ENCODE measurements at places on chromosomes 11 and 22.

DNA sequence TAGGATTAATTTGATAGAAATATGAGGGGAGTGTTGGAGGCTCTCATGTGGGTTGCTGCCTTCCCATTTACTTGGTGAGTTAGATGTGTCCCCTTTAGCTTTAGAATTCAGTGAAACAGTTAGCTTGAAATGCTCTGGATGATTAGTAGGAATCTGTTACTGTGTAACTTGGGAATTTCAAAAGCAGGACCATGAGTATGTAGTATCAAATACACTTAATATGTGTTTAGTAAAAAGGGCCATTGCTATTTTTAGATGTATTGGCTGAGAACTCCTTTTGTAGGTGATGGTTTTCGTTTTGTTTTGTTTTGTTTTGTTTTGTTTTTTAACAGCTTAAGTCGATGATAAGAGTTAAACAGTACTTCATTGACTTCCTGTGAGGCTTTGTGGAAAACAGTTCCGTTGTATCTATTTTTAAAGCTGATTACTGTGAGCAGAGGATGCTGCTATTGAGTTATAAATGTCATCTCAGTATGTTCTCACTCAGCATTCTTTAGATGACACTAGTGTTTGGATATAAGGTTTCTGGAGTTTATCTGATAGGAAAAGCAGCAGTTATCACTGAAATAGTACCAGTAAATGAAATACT, 53.5 kb downstream of the MCAM start:
- no peak for DNase-seq

DNA sequence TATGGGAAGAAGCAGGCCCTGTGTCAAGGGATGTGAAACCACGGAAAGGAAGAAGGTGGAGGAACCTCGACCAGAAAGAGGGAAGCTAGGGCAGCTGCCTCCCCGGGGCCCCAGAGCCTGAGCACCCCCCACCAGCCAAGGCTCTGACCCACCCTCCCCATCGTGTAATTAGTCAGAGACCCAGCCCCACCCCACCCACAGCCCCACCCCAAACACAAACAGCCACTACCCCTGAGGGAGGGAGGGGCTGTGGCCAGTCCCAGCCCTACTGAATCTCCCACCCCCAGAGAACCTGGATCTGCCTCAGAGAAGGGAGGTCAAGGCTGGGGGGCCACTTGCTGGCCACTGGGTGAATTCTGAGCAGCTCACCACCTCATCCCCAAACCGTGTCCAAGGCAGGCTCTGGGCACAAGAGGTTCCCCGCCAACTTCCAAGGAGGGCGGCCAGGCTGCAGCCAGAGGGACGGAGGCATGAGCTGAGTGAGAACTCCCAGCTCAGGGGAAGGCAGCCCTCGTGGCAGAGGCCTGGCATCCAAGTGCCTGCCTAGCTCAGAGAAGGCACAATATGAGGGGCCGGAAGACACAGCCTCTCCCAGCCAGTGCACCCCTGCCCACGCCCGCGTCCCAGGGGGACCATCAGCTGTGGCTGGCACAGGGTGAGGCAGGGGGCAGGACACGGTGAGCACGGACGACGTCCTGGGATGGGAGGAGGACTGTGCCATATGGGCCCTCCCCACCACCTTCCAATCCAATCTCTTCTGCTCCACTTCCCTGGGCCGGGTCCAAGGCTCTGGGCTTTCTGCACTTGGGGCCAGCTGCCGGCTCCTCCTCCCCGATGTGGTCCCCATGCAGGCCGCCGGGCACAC, 2.7 kb downstream of the PLXNB2 start:
- DNase-seq, result peak; percentile 26

GRCh38 chr11:114063149-114063828, 3.8 kb downstream of the ZBTB16 start:
- no peak for DNase-seq

GRCh38 chr11:122799406-122800105, 38.7 kb upstream of the CRTAM start:
- DNase-seq, result no peak

DNA sequence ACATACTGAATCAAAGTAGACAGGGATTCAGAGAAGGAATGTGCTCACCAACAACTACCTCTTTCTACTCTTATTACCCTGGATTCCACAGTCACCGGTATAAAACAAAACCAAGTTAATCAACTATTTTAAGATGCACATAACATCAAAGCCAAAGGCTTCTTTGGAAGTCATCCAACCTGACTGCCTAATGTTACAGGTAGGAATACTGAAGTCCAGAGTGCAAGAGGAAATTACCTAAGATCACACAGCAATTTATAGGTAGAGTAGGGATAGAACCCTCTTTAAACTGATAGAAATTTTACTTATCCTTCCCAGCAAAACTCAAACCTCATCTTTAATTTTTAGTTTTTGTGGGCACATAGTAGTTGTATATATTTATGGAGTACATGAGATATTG, 76.3 kb downstream of the PAK1 start:
- DNase-seq, result no peak

DNA sequence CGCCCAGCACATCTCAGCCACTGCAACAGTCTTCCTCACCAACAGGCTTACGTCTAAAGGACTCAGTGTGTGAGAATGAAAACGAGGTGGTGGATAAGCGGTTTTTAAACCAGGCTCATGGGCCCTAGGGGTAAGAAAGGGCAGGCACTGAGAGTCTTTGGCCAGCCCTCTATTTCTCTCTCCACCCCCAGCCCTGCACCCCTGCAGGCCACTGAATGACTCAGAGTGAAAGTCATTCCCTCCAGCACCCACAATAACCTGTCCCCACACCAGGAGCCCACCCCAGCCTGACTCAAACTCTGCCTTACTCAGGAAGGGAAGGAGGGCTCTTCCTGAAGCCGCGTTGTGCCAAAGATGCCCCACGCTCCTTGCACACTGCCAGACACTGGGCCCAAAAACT, 72.0 kb downstream of the LARGE1 start:
- DNase-seq, result no peak

DNA sequence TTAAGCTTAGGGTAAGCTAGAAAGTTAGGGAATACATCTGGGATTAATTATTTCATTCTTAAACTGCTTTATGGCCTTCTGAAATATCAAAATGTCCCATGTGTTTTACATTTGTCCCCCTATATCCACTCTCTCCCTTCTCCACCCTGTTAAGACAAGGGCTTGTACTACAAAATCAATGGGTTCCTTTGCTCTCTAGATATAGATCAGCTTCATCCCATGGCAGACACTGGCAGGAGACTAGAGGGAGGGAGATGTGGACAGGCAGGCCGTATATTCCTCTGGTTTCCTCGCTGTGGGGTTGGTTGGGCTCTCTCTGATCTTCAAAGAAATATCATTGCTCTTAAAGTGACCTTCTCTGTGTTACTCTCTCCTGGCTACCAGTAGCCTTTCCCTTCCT, 1281.0 kb downstream of the LRRC4C start:
- no peak for DNase-seq

DNA sequence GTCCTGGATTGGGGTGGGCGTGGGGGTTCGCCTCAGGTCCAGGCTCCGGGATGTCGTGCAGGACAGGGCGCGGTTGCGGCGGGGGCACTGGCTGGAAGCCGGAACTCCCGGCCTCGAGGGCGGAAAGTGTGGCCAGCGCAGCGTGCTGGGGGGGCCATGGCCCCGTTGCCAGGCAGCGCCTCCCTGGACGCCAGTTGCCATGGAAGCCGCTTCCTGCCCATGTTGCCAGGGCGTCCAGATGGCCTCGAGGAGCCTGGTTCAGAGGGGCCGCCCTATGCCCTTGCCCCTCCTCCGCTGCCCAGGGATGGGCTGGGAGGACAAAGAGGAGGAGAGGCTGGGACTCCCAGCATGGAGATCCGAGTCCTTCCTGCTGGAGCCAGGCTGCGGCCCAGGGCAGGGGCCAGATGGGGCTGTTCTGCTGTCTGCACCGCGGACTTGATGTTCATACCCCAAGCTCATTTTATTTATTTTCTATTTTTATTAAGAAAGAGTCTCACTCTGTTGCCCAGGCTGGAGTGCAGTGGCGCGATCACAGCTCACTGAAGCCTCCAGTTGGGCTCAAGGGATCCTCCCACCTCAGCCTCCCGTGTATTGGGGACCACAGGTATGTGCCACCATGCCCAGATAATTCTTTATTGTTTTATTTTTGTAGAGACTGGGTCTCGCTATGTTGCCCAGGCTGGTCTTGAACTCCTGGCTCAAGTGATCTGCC, 4.6 kb upstream of the CCDC188 start:
- no peak for DNase-seq

- no peak for DNase-seq
Observed at GRCh38 chr11:1750481-1750839, at the start of gene IFITM10. Gene IFITM10 (minus strand): TSS chr11:1750595. CDS start chr11:1750442, 153 bp downstream.

DNA sequence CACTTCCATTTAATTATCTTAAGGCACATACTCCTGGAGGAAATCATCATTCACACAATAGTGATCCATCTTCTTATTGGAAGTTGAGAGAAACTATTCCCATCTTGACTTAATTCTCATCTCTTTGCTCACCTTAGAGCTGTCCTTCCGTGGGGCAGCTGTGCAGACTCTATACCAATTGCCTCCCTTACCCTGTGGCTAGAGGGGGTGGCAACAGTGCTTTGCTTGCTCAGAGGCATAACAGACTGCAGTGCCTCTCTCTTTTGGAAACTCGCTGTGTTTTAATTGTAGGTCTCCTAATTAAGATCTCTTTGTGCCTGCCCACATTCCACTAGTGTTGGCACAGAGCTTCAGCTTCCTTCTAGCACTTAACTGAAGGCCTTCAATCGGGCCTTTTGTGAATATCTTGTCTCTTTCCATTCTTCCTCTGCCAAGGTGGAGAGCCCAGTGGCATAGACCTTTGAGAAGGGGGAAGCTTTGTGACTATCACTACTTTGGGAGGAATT, 5.5 kb downstream of the KMT2A start:
- DNase-seq, result no peak

GRCh38 chr11:94153320-94153719, 24.7 kb downstream of the PANX1 start:
- no peak for DNase-seq

DNA sequence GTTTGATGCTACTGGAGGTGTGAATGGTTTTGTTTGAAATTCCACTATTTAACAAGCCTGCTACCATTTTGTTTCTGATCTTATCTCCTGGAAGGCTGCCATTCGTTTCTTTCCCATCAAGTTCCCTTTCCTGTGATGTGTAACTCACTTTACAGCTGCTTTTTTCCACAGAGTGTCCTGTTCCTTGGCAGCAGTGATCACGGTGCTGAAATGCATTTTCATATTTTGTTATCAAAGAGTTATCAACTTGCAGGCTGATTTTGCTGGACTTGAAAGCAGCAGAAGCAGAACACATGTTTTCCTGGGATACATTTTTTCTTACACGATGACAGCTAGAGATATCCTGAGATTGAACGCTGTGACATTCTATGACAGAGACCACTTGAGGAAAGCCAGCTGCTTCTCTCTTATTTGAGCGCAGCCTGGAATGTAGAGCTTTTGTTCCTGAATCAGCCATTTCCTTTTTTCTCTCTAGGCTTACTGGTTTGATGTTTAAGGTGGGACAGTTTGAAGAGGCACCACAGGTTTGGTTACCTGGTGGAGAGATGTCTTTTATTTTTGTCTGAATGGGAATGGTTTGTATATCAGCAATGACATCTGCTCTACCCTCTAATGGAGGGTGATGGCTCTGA, 34.7 kb downstream of the PRR14L start:
- DNase-seq, result no peak

DNA sequence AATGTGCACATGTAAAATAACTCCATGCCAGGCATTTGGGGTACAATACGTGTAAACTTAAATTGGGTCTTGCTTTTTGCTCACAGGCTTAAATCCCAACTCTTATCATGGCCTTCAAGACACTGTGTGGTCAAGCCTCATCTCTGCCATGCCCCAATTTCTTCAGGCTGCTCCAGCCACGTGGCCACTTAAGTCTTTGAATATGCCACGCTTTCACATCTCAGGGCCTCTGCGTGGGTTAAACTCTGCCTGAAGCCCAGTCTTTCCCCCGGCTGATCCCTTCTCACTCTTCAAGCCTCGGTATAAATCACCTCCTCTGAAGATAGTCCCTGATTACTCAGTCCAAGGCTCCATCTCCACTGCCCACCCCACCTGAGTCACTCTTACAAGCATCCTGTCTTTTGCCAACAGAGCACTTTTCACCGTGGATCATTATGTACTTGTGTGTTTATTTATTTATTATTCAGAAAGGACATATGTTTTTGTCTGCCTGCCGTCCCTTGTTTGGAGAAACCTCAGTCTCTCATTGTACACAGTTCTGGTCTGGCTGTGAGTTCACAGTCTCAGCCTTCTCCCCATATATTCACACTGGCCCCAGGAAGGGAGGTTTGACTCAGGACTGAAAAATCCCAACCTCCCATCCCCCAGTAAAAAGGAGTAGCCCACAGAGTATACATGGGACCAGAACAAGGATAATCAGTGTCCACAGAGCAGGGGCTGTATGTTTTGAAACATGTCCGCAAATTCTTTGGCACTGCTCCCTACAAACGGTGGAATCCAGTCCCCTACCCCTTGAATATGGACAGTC, 344.7 kb downstream of the MN1 start:
- DNase-seq, result no peak

GRCh38 chr11:22512457-22512856, 113.2 kb downstream of the FANCF start:
- DNase-seq, result no peak

GRCh38 chr11:116931206-116931953, 94.0 kb upstream of the APOA1 start:
- DNase-seq, result no peak

- DNase-seq, result no peak
Observed at GRCh38 chr22:49133541-49133940, 694.1 kb downstream of the BRD1 start.

DNA sequence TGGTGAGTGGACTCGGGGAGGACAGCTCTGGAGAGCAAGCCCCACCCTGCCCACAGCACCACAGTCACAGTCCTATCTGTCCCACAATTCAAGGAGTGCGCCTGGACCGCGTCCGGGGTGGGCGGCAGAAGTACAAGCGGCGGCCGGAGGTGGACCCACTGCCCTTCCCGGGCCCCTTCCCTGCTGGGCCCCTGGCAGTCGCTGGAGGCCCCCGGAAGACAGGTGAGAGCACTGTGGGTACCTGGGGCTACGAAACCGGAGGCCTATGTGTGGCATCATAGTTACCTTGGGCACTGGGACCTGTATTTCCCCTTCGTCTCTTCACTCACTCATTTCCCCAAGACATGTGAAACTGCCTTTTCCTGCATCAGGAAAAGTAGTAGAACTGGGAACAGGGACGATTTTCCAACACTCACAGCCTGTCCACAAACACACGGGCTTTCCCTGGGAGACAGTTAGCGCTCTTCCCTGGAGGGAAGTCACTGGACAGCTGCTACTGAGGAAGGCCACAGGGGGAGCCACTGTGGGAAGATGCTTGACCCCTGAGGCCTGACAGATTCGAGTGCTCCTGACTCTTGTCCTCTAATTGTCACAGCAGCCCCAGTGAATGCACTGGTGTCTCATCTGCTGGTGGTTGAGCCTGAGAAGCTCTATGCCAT, 3.1 kb downstream of the TRMT112 start:
- DNase-seq, result no peak

- DNase-seq, result no peak
Observed at GRCh38 chr22:44297470-44298061, 15.2 kb downstream of the SHISAL1 start.

- no peak for DNase-seq
Observed at GRCh38 chr11:2570841-2571597, 126.2 kb downstream of the KCNQ1 start.

- no peak for DNase-seq
Observed at GRCh38 chr11:119895981-119896380, 167.0 kb upstream of the NECTIN1 start.

All from SIG-M5 (cell line).